NCI-H1694 treated with DMSO at 0.1 percent for 48 hours (cell line): ENCODE measurements at places on chromosomes 2 and 18.

DNA sequence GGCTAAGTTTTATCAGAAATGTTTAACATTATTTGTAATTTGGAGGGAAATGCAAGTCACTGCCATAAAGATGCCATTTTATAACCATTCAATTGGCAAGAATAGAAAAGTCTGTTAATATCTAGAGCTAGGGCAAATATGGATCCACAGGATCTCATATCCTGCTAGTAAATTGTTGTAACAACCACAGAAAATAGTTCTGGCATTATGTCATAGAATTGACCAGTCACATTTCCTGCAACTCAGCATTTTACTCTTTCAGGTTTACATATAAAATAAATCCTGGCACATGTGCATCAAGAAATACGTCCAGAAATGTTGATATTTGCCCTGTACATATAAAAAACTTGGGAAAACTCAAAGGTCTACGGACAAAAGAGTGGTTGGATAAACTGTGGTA, 32.9 kb downstream of the OSBPL6 start:
- DNase-seq, result no peak

- no peak for DNase-seq
Measured at GRCh38 chr2:47815764-47816163, 32.8 kb downstream of the MSH6 start.

GRCh38 chr2:210477496-210477895, 937 bp upstream of the LANCL1 start:
- no peak for DNase-seq

DNA sequence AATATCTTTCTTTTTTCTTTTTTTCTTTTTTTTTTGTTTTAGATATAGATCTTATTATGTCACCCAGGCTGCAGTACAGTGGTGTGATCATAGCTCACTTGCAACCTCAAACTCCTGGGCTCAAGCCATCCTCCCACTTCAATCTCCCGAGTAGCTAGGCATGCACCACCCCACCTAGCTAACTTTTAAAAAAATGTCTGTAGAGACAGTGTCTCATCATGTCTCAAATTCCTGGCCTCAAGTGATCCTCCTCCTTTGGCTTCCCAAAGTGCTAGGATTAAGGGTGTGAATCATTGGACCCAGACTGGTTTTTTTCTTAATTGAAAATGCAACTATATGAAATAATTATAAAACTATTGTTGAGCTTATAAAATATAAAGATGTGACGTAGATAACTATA, 9.8 kb upstream of the ZCCHC2 start:
- DNase-seq, result no peak

DNA sequence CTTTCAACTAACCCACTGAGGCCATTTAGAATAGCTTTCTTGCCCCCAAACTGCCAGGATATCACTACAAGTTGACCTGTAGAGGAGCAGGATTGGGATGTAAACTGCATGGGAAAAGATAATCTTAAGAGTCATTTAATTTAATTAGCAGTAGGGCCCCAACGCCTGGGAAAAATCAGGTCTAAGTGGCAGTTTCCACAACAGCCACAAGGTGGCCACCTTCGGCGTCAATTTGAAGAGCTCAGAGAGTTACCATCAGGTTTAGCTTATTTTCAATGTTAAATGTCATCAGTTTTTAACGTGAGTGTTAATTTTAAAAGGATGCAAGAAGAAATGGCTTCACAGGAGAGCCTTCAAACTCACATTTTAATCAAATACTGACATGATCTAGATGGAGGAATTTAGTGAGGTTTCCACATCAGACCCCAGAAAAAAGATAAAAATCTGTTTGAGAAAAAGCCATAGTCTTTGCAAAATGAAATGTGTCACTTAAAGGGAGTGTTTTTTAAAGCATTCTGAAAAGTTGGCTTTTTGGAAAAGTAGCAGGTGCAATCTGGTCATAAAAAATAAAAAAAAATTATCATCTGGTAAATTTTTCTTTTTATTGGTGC, 77.3 kb upstream of the UPP2 start:
- peak; percentile 45 for DNase-seq

GRCh38 chr2:204533629-204534370, 11.5 kb upstream of the PARD3B start:
- no peak for DNase-seq

GRCh38 chr2:19643117-19643518, 258.7 kb downstream of the TTC32 start:
- DNase-seq, result no peak

DNA sequence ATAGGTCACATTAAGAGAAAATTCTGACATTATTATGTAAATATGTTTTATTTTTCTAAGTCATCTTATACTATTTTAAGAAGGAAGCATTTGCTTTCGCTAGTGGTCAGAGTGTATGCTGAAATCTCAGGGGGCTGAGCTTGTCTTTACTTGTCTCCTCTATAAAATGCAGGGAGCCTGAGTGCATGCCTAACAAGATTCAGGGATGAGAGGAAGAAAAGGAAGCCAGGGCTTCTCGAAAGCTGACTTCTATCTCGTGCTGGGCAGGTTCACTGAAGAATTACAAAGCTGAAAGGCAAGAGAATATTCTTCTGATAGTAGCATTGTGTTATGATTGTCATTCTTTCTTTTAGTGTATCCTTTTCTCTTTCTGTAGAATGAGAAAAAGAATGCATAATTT, 467.4 kb downstream of the SOX11 start:
- DNase-seq, result no peak

GRCh38 chr2:33377048-33377447, 99.4 kb upstream of the RASGRP3 start:
- no peak for DNase-seq

- DNase-seq, result no peak
Measured at GRCh38 chr18:2143636-2144035, 427.7 kb downstream of the METTL4 start.

- no peak for DNase-seq
Measured at GRCh38 chr2:118050386-118050785, 36.5 kb upstream of the CCDC93 start.

GRCh38 chr18:14949800-14950664, 202.1 kb downstream of the ANKRD30B start:
- DNase-seq, result no peak

- DNase-seq, result no peak
Measured at GRCh38 chr2:48531141-48531648, 1.2 kb downstream of the STON1 start.

DNA sequence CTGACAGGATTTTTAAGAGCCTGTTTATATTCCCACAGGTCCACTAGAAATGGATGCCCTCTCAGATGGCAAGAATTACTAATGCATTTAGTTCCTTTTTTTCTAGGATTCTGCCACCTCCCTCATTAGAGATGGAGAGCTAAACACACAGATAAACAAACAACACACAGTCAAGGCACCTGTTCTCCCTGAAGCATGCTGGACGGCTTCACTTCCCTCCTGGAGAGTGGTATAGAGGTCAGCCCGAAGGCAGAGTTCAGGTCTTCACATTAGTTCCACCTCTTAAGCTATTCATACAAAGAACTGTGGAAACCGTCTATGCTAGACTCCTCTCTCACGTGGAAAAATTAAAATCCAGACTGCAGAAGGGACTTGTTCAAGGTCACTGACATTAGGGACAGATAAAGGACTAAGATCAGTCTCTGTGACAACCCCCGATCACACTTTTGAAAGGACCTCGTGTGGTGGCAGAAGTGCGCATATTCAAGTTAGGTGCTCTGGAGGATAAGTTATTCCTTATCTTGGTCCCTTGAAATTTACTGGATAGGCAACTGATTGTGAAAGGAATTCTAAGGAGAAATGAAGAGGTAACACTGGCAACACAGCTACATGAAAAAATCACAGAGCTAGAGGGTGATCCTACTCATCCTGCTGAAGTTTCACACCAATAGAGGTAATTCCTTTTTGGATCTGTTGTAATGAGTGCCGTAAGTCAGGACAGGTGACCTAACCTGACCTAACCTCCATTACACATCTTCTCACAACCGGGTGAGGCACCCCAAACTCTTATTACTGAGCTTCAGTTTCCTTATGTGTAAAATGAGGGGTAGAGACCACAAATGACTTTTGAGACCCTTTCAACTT, 75.1 kb downstream of the SPRED2 start:
- DNase-seq, result no peak

GRCh38 chr2:129656081-129656598, 323.3 kb upstream of the RAB6C start:
- no peak for DNase-seq

- DNase-seq, result no peak
Measured at GRCh38 chr2:173161507-173161906, 85.9 kb downstream of the MAP3K20 start.

DNA sequence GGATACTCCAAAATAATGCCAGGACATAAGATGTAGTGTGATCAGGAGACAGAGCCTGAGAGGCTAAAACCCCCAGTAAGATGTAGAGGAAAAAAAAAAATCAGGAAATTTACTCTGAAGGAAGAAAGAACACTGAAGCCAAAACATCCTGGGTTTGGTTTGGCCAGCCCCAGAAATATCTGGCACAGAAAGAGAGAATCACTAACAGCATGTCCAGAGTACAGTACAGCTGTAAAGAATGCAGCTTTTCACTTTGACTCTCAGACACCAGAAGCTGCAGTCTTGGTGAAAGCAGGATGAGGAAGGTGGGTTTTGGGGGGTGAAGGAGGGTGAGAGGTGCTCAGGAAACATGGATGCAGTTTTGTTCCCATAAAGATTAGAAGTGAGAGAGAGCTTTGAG, 1577.7 kb upstream of the ACVR2A start:
- no peak for DNase-seq

- no peak for DNase-seq
Measured at GRCh38 chr2:30141136-30141535, 5.7 kb upstream of the YPEL5 start.

DNA sequence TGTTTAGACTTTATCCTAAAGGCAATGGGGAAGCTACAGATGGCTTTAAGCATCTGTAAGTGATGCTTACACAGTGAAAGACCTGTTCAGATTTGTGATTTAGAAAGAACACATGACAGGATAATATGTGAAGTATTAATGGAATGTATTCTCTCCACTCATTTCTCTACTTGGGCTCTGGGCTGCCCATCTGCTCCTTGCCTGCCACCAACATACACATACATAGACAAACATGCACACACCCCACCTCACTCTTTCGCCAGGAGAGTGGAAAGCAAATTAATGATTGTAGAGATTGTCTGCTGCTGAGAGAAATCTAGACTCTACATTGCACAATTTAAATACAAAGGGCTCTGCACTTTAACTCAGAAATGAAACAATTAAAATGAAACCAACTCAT, 61.0 kb upstream of the NFE2L2 start:
- no peak for DNase-seq

- DNase-seq, result no peak
Measured at GRCh38 chr18:26057344-26057773, 33.1 kb downstream of the SS18 start.

GRCh38 chr18:62027914-62028520, 135.2 kb upstream of the RNF152 start:
- no peak for DNase-seq

DNA sequence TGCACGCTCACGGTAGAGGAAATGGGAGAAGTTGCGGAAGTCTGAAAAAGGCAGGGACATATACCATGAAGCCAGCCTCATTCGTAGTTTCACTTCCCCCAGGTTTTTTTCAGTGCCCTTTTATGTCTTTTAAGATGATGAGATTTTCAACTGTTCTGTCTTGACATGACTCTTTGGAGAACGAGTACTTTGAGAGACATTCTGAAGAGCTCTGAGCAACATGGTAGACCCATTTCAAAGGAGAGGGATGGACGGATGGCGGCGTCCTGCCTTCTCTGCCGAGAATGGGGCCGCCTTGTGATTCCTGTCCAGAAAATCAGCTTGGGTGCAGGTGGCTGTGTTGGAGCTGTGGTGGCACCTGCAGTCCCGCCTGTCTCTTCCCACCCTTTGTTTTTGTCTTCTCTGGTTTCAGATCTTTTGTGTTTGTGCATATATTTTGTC, 41.7 kb downstream of the SH3BP4 start:
- DNase-seq, result no peak

DNA sequence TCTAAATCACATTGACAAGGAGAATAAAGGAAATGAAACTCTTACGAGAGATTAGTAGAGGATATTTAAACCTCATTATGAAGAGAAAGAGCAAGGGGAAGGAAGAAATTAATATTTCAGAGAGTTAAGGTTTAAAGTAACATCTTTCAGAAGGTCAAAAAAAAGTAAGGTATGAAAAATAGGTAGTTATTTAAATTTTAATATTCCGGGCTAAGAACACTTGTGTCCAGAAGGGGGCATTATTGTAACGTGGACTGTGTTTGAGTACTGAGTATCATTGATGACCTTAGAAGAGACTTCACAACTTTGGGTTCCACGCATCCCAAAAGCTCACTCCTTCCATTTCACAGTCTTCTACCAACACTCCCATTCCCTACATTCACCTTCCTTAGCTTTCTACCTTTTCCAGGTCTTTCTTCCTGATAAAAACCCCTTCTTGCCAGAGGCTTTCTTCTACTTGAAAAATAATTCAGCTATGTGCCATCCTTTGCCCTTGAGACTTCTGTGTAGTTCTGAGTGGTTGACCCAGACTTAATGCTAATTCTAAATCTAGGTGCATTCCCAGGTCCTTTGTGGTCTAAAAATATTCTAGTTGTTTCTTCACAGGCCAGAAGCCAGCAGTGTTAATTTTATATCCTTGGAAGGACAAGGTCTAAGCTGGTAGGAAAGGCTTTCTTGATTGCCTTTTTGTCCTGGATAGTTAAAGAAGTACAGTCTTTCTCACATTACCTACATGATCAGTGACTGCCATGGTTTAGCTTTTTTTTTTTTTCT, 16.5 kb downstream of the DYNC1I2 start:
- DNase-seq, result peak; percentile 68
